Uterus (tissue), 4 donors: ENCODE measurements at places on chromosomes 12 and 14. TPM values are rescaled to one million over a fixed set of nuclear protein-coding genes. Genes with fewer than 3 reads are reported as not detected.

DNA sequence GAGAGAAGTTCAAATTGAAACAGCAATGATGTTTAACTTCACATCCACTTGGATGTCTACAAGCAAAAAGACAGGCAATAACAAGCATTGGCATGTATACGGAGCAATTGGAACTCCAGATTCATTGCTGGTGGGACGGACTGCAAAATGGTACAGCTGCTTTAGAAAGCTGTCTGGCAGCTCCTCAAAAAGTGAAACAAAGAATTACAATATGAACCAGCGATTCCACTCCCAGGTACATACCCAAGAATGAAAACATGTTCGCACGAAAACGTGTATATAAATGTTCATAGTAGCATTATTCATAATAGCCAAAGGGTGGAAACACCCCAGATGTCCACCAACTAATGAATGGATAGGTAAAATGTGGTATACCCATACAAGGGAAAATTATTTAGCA lies 125.7 kb downstream of the HMGA2 start:
- no peak for DNase-seq

DNA sequence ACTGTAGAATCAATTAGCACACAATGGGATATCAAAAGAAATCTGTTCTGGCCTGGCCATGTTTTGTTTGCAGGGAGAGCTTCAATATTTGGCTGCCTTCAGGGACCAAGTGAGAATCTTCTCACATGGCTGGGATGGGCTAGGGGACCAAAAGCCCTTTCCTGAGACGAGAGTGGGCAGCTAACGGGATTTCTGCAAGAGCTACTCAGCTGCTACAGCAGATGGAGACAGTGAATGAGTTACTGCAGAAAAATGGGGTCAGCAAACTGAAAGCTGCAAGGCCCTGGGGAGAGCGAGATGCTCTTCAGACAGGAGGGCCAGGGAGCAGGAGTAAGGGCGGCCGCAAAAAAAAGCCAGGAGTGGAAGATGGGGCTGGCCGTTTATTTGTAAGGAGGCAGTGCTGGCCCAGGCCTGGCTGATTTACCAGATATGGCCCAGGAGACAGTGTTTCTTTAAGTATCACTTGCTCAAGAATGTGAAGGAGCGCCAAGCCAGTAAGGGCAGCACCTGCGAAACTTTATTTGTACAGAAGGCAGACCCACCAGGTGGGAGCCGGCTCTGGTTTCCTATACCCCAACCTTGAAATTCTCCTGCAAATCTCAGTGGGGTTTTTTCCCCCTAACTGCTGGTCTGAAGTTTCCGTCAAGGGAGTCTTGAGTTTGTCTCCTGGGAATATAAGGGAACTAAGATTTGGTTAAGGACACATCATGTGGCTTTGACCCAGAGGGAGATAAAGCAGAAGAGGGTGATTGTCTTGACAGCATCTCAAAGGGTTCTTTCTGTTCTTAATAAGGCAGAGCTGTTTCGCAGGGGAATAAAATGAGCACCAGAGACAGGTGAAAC lies 57.8 kb downstream of the SSH1 start:
- no peak for DNase-seq

DNA sequence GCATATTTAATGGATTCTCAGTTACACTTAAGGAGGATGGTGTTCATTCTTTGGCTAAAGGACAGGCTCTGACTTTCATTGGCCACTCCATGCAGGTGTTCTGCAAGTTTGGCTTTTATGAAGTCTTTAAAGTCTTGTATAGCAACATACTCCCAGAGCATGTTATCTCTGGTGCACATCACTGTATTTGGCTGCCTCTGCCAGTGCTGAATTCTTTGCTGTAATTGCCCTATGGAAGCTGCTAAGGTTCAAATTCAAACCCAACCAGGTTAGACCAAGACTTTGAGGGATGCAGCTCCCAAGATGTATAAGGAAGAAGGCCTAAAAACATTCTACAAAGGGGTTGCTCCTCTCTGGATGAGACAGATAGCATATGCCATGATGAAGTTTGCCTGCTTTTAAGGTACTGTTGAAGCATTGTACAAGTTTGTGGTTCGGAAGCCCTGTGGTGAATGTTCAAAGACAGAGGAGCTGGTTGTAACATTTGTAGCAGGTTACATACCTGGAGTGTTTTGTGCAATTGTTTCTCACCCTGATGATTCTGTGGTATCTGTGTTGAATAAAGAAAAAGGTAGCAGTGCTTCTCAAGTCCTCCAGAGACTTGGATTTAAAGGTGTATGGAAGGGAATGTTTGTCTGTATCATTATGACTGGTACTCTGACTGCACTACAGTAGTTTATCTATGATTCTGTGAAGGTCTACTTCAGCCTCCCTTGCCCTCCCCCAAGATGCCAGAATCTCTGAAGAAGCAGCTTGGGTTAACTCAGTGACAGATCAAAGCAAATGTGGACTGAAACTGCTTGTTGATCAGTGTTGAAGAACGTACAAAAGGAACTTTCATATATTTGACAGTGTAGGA lies 19.4 kb downstream of the TMEM116 start:
- DNase-seq = no peak

GRCh38 chr14:29035134-29035533 lies 268.5 kb downstream of the FOXG1 start:
- no peak for DNase-seq

GRCh38 chr12:86663173-86663572 lies 407.0 kb upstream of the MGAT4C start:
- DNase-seq = no peak

DNA sequence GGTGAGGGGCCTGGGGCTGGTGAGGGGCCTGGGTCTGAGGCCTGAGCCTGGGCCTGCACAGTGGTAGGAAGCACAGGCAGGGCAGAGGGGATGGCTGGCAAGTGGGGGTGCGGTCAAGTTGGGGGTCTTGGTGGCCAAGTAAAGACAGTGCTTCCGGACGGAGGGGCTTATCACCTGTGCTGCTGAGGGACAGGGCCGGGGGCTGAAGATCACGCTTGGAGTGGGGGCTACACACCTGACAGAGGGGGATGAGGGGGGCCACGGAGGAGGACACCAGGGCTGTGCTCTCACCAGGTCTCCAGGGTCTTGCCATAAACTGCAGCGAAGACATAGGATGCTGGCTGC lies 12.2 kb downstream of the TEDC1 start:
- no peak for DNase-seq

DNA sequence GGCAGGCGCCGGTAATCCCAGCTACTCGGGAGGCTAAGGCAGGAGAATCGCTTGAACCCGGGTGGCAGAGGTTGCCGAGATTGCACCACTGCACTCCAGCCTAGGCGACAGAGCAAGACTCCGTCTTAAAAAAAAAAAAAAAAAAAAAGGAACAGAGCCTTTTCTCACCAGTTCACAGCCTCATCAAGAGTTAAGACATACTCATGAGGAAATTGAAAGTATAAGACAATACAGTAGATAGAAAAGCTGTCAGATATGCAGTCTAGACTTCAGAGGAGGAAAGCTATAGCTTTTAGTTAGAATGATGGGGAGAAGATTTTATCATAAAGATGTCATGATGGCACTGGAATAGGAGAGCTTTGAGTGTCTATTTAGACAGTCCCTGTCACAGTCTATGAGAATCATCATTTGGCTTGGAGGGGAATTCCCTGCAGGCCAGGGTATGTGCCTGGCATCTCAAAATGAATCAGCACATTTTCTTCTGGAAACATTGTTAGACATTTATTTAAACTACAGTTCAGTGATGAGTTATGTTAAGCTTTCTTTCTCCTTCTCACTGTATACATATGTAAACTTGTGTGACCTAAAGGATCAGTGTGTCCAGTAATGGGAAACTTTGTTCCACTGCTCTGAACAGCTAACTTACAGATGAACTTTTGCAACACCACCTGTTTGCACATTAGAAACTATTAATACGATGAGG lies 2.9 kb upstream of the RAB35 start:
- no peak for DNase-seq

- no peak for DNase-seq
Observed at GRCh38 chr12:113899561-113900471, 66.3 kb downstream of the RBM19 start.

GRCh38 chr12:109759595-109759994 lies 46.0 kb downstream of the FAM222A start:
- no peak for DNase-seq

GRCh38 chr12:127389923-127390322 lies 877.0 kb upstream of the TMEM132C start:
- no peak for DNase-seq

DNA sequence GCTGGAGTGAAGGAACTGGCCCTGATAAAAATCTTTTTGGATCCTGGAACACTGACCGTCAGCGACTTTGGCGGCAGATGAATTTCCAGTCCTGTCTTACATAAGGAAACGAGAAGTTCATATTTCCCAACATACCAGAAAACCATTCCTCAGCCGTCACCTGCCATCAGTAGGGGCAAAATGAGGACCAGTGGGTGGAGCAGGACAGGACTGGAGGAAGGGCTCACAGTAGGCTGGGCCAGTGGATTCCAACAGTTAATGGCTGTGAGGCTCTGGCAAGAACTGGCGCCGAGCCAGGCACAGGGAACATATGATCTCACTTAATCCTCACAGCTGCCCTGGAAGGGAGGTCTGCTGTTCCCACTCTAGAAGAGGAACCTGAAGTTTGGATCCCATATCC lies 67.2 kb upstream of the FAM181A start:
- no peak for DNase-seq

- DNase-seq = no peak
Observed at GRCh38 chr14:85528897-85529631, 880 bp upstream of the FLRT2 start.

- DNase-seq = no peak
Observed at GRCh38 chr12:34021071-34021470, 1.2 kb upstream of the ALG10 start.

DNA sequence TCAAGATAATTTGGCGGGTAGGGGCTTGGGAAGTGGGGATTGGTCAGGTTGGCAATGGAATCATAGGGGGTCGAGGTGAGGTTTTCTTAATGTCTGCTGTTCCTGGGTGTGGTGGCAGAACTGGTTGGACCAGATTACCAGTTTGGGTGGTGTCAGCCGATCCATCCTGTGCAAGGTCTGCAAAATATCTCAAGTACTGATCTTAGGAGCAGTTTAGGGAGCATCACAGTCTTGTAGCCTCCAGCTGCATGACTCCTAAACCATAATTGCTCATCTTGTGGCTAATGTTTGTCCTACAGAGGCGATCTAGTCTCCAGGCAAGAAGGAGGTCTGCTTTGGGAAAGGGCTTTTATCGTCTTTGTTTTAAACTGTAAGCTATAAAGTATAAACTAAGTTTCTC lies 868.4 kb downstream of the DIO2 start:
- DNase-seq = no peak

GRCh38 chr12:11865824-11866223 lies 204.9 kb upstream of the BCL2L14 start:
- no peak for DNase-seq

- DNase-seq = peak; percentile 49
Observed at GRCh38 chr12:57864442-57865083, 18.0 kb upstream of the CTDSP2 start.

DNA sequence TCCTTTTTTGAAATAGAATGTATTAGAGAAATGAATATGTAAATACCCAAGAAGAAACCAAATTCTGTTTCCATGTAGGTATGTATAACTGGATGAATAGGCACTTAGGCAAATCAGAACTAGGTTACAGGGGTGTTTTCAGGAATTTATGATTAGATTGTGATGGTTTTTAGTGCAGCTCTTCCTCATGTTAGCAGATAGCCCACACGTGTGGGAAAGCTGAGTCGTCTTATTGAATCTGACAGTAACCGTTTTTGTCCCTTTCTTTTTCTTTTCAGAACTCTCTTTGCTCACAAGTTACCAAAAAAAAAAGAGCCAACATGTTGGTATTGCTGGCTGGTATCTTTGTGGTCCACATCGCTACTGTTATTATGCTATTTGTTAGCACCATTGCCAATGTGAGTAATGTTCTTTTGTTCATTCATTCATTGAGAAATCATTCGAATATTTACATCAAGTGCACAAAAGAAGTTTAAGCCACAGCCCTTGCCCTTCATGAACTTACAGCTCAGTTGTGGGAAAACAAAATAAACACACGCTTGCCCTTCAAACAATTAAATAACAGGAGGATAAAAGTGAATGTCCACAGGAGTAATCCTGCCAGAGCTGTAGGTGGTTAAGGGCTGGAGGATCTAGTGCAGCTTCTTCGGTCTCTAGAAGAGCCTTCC lies 14.8 kb downstream of the EMP1 start:
- no peak for DNase-seq

DNA sequence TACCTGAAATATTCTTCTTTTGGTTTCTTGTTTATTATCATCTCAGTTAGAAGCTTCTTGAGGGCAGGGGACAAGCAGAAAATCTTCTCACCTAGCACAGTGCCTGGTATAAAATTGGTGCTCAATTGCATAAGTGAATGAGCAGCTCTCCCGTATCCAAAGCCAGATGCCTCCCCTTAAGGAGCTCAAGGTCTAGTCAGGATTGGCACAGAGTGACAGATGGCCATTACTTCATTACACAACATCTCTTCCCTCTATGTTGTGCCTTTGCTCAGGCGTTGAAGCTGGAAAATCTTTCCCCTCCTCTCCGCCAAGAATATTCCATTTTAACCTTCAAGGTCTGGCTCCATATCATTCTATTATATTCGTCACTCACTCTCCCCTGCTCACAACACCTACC lies 3.6 kb downstream of the SLC4A8 start:
- DNase-seq = no peak

DNA sequence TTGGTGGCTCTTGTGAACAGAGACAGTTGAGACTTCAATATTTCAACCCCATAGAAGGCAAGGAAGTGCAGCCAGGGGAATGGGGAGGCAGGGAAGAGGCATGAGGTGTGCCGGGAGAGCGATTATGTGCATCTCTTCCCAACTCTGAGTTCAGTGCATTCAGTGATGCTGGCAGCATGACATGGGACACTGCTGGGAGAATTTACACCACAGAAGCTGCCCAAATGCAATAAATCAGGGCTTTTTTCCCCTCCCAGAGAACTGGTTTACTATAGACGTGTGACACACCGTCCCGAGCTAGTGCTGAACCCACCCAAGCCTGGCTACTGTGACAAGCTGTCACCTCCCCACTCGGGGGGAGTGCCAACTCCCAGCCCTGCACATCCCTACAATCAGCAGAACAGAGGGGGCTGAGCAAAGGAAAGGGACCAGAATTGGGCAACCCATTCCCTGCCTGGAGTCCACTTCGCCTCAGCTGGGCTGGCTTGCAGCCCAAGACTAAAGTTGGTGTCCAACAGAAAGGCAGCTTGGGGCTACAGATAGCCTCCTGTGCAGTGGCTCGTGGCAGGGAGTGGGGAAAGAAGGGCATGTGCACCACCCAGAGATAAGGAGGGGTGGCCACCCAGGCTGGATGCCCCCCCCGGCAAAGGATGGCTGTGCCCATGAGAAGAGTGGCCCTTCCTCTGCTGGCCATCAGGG lies 16.7 kb downstream of the AHSA1 start:
- no peak for DNase-seq

The ADAM20 gene
- 4.5 TPM for total RNA-seq

The SIX1 gene
- total RNA-seq = not detected

The MYO1A gene
- not detected for total RNA-seq

The PPP1R1A gene
- total RNA-seq = 0.76 TPM

The SERPINA10 gene
- not detected for total RNA-seq

The GPR162 gene
- 4.5 TPM for total RNA-seq

The CCDC175 gene
- not detected for total RNA-seq

The SPTB gene
- total RNA-seq = not detected

The ASB2 gene
- total RNA-seq = 84.1 TPM

The SYNE3 gene
- total RNA-seq = 8.8 TPM

The HOXC12 gene
- total RNA-seq = not detected
